ENCODE measurements at places on chromosomes 12 and 14.

- DNase-seq, result no peak
Measured at GRCh38 chr14:59186306-59186705, 2.2 kb upstream of the DAAM1 start.

GRCh38 chr14:90611936-90612335 is 204.3 kb downstream of the TTC7B start:
- no peak for DNase-seq

DNA sequence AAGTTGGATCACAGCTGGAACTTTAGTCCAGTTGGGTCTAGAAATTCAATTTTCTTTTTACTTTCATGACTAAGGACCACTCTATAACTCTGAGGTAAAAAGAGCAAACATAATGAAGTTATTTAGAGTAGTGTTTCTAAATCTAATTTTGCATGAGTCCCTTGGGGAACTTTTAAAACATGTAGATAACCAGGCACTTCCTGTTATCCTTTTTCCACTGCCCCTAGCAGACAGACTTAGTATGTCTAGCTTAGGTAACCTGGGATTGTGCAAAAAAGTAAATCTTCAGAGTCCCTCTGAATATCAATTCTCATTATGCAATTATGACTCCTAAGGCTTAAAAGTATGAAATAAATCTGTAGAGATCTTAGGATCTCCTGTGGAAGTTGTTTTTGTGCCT is 371.2 kb downstream of the DIO2 start:
- no peak for DNase-seq

GRCh38 chr14:22656226-22656625 is 12.1 kb upstream of the OR6J1 start:
- no peak for DNase-seq

DNA sequence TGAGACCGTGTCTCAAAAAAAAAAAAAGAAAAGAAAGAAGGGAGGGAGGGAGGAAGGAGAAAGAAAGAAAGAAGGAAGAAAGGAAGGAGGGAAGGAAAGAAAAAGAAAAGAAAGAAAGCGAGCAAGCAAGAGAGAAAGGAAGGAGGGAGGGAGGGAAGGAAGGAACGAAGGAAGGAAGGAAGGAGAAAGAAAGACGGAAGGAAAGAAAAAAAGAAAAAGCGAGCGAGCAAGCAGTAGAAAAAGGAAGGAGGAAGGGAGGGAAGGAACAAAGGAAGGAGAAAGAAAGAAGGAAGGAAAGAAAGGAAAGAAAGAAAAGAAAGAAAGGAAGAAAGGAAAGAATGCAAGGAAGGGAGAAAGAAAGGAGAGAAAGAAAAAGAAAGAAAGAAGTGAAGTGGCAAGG is 504.0 kb downstream of the GLT1D1 start:
- DNase-seq, result no peak
